ENCODE measurements at places on chromosomes 3 and 15.
A peak's percentile ranks its signal among the peaks of the same experiment; 100 is the strongest.

DNA sequence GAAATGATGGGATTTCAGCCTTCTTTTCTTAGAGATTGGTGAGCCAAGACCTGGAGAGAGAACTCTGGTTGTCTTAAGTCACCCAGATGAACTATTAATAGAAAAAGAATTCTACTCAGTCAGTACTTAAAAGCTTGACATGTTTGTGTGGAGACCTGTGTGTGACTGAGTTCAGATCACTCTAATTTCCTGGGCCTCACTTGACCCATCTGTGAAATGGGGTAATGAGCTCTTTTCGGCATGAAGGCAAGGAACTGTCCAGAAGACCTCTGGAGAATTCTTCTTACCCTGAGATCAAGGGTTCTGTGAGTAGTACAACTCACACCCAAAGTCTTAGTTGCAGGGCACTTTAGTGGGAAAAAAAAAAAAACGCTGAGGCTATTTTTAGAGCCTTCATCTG is 92.9 kb downstream of the LPP start:
- no peak for DNase-seq

- no peak for DNase-seq
Measured at GRCh38 chr3:69803681-69804270, 64.5 kb downstream of the MITF start.

DNA sequence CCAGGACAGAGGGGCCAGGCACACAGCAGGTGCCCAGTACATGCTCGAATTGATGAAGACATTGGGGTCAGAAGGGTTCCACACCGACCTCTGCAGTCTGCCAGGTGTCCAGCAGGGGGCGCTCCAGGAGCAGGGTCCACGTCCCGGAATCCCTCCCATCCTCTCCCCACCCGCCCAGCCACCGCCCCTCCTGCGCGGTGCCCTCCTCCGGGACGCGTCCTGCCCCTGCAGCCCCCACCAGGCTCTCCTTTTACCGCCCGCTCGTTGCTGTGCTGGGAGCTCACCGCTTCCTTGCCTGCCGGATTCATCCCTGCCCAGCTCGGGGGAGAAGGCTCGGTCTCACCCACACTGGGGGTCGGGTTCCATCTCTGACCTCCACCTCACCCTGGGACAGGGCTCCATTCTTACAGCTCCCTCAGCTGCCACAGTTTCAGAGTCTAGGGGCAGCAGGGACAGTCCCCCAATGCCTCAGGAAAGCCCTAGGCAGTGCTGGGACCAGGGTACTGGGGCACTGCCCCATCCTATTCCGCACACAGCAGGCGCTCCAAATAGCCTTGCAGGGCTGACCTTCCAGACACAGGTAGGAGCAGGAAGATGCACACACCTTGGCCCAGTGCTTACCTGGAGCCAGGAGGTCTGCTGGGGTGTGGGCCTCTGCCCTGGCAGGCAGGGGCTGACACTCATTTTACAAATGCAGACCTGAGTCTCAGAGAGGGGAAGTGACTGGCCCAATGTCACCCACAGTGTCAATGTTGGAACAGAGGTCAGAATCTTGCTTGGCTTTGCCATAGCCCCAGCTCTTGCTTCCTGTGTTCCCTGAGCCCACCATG is 31.0 kb downstream of the GRIP2 start:
- DNase-seq = peak; percentile 59

- DNase-seq = no peak
Measured at GRCh38 chr15:41928637-41929620, 35.1 kb upstream of the SPTBN5 start.

DNA sequence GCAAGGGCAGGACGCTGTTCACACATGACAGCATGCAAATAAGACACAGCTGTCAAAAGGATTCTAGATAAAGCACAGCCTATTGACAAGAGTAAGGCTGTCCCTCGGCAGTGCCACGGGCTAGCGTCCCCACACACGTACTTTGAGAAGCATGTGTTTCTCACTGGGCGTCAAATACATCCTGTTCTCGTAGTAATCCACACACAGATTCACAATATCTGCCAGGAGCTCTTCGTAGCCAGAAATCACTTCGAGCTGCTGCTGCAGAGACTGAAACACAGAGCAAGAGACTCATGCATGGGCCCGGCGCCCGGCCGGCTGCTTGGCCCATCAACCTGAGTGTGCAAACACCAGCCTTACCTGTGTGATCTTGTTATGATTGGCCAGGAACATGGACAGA is 41.1 kb downstream of the CYFIP1 start:
- DNase-seq = no peak

DNA sequence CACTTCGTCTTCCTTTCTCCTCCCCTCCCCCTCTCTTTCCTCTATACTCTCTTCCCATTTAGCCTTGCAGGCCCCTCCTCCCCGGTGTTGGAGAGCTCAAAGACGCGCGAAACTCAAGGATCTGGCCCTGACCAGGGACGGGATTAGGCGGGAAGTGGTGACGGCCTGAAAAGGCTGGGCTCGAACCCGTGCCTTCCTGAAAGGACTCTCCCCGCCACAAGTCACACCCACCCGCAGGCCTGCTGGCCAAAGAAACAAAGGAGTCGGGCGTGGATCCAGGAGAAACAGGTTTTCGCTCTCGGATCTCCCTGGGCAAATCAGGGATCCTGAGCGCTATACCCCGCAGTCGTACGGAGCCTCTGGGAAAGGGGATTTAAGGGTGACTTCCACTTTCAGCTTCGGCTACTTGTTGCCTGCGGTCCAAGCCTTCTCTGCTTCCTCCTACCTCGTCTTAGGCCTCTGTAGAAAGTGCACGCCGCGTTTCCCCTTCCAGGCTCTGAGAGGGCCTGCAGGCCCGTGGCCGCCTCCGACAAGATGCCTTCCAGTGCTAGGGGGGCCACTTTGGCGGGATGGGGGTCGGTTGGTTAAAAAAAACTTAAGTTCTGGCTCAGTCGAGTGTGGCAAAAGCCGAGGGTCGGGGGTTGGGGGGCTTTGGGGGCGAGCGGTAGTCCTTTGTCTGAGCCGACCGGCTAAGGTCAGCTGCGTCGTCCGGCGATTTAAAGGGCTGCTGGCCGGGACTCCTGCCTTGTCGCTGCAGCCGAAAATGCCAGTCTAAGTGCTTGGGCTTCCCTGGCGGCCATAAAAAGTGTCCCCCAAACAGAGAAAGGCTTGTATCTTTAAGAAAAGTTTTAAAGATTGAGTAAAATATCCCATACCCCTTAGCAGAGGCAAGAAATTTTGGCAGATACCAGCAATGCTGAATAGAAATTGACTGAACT is 8.2 kb downstream of the ZIC4 start:
- no peak for DNase-seq

GRCh38 chr15:31586841-31587240 is 260.2 kb downstream of the KLF13 start:
- no peak for DNase-seq

- no peak for DNase-seq
Measured at GRCh38 chr15:39106950-39107349, 473.9 kb upstream of the THBS1 start.
